Activated CD4-positive, alpha-beta T cell treated with anti-CD3 and anti-CD28 coated beads for 1 hour (primary cell): ENCODE measurements at places on chromosomes 3 and 15.

- DNase-seq = no peak
These were observed 66.5 kb upstream of the BCL6 start for GRCh38 chr3:187811585-187812250.

DNA sequence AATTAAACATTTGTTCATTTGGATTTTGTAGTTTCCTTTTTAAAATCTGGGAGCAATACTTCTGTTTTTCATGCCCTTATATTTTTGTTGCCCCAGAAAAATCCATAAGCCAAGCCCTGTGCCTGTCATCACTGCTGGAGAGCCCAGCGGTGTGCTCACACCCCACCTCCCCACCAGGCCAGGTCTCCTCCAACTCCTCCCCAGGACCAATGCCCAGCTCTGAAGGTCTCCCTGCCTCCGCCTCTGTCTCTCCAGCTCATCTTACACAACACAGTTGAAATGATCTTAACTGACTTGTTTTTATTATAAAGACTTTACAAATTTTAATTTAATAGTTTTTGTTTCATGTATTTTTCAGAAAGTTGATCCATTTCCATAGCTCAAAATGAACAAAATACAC, 66.4 kb downstream of the RHCG start:
- no peak for DNase-seq

GRCh38 chr3:122496508-122496907, 18.2 kb downstream of the KPNA1 start:
- DNase-seq = no peak

GRCh38 chr15:64912379-64913325, 950 bp downstream of the ANKDD1A start:
- no peak for DNase-seq

- no peak for DNase-seq
These were observed 29.4 kb downstream of the ZXDC start for GRCh38 chr3:126446301-126446700.

- DNase-seq = no peak
These were observed 79.9 kb downstream of the IGF1R start for GRCh38 chr15:98728082-98728810.

GRCh38 chr15:63043335-63044076, 959 bp downstream of the TPM1 start:
- DNase-seq = no peak

- no peak for DNase-seq
These were observed 8.2 kb downstream of the LRIG1 start for GRCh38 chr3:66492672-66493071.

- no peak for DNase-seq
These were observed 176.4 kb downstream of the GBE1 start for GRCh38 chr3:81585056-81585455.

DNA sequence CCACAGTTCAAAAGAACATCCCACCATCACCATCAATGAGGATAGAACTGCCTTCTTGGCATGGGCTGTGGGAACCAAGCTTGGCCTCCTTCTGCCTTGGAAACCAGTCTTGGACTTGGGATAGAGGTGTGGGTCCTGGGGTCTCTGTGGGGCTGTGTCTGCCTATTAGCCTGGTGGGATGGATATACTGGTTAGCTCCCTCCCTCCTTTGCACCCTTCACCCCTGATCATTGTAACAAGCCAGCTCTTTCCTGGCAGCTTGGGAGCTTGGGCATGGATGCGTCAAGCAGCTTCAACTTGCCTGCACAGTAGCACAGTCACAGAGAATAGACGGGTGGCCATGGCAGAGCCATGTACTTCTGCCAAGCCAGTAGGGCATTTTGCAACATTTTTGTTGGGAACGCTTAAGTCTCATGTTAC, 65.2 kb downstream of the SMAD6 start:
- no peak for DNase-seq

GRCh38 chr3:23991683-23992628, 46.9 kb downstream of the NR1D2 start:
- DNase-seq = no peak

- no peak for DNase-seq
These were observed 2.1 kb downstream of the ZIC4 start for GRCh38 chr3:147404000-147404799.

GRCh38 chr3:13065727-13066126, 7.5 kb downstream of the IQSEC1 start:
- no peak for DNase-seq

GRCh38 chr3:14457481-14457880, 55.1 kb downstream of the SLC6A6 start:
- no peak for DNase-seq

GRCh38 chr15:31740203-31740602, 290.1 kb upstream of the CHRNA7 start:
- DNase-seq = no peak

- DNase-seq = no peak
These were observed 222.6 kb downstream of the BBX start for GRCh38 chr3:107745354-107745753.

DNA sequence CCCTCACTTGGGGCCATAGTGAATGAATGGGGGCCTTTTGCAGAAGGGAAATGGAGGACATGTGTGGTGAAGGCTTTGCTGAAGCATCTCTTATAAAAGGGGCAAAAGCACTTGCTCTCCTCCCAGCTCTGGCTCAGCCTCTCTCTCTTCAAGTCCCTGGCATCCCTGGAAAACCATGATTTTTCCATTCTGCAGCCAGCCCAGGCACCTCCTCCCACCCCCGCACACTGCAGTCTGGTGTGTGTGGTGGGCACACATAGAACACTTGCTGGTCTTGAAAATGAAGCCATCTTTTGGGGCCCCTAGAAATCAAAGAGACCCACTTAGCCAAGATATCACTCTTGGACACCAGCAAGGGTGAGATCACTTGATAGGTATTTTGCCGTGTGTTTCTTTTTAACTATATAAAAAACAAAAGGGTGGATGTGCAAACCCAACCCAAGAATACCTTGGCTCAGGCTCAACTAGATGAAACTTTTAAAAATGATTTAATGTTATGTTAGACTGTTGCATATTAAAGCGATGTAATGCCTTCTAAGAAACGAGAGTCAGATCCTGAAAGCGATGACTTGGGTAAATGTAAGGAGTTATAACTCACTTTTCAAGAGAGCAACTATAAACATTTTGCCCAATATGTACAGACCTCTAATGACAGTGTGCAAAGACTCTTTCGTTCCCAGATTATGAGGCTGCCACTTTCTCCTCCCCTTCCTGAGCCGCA, 16.4 kb upstream of the ALDH1A3 start:
- no peak for DNase-seq

- DNase-seq = no peak
These were observed 73.7 kb downstream of the PRTG start for GRCh38 chr15:55669270-55669669.

DNA sequence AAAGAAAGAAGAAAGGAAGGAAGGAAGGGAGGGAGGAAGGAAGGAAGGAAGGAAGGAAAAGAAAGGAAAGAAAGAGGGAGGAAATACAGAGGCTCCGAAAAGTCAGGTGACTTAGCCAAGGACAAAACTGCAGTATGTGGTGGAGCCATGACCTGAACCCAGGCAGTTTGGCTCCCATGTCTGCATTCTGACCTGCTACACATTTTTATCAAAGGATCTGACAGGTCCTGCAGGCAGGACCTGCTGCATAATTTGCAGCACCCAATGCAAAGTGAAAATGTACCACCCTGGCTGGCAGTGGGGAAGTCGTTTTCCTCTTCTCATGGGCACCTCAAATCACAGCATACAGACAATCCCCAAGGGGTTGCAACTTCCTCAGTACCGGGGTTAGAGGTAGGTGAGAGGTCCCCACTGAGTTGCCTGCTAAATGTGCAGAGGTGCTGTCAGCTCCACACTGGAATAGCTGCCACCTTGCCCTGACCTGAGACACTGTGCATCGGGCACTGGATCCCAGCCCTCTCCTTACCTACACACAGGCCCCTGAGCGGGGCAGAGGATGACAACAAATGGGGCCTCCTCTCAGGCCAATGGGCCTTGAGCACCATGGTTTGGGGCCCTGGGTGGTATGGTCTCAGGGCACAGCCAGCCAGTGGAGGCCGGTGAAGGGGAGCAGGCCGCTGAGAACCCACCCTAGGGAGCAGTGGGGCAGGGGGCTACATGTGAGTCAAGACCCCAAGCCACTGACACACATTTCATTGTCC, 175.1 kb downstream of the SHQ1 start:
- no peak for DNase-seq

- DNase-seq = no peak
These were observed 23.2 kb downstream of the SERPINI2 start for GRCh38 chr3:167450675-167451074.

DNA sequence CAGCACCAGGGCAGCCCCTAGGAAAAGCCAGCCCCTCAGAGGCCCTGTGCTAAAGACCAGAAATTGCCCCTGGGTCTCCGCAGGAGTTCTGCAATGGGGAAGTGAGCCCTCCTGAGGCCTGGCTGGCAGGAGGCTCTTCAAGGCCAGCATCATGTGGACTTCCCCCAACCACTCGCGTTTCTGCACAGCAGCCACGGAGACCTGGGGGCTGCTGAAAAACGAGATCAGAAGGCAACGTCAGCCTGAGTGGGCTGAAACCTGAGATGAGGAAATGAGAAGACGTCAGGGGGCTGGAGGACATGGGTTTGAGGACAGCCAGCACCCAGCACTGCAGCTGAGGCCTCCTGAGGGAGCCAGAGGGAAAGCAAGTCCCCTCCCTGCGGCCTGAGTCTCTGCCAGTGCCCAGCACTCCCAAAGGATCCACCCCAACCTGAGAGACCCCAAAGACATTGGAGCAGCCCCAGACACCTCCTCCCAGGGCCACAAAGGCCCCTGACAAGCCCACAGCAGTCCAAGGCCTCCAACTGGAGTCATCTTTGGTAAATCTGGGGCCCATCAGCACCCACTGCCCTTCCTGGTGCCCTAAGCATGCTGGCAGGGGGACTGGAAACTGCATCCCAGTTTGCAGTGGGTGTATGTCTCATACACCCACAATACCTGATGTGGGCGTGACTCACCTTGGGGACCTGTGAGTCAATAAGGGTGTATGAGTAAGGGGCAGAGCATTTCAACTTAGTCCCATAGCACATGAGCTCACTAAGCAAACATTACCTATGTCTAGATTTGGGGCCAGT, 29.2 kb upstream of the CYP11A1 start:
- DNase-seq = peak; percentile 14

DNA sequence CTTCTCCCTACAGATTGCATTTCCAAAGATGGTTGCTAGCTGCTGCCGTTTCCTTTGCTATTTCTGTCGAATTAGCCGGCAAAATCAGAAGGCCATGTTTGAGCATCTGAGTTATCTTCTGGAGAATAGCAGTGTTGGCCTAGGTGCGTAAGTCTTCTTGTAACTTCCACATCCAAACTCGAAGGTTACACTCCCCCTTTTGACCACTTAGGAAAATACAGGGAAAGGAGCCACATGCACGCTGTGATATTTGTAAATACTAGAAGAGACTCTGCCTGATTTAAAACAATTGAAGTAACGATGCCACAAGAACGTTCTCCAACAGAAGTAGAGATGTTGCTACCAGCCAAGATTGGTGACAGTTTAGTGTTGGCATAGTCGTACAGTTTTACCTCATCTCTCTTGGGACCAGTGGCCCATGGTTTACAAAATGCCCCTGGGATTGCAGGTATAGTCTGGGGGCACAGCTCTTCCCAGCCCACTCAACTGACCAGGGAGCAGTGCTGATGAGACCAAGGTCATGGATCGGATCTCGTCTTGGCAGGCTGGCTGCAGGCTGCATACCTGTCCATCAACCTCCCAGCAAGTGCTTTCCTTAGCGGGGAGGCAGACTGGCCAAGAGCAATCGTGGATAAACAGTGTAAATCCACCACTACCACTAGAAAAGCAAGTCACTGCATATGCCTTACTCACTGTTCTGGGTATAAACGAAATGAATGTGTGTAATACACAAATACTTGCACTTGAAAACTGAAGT, 268.4 kb upstream of the CHRM5 start:
- DNase-seq = no peak

- no peak for DNase-seq
These were observed 9.8 kb upstream of the ZNF710 start for GRCh38 chr15:89991312-89991711.

- no peak for DNase-seq
These were observed 26.9 kb downstream of the STOML1 start for GRCh38 chr15:73965094-73965757.

GRCh38 chr15:73700041-73700842, 16.1 kb downstream of the CD276 start:
- DNase-seq = peak; percentile 64

DNA sequence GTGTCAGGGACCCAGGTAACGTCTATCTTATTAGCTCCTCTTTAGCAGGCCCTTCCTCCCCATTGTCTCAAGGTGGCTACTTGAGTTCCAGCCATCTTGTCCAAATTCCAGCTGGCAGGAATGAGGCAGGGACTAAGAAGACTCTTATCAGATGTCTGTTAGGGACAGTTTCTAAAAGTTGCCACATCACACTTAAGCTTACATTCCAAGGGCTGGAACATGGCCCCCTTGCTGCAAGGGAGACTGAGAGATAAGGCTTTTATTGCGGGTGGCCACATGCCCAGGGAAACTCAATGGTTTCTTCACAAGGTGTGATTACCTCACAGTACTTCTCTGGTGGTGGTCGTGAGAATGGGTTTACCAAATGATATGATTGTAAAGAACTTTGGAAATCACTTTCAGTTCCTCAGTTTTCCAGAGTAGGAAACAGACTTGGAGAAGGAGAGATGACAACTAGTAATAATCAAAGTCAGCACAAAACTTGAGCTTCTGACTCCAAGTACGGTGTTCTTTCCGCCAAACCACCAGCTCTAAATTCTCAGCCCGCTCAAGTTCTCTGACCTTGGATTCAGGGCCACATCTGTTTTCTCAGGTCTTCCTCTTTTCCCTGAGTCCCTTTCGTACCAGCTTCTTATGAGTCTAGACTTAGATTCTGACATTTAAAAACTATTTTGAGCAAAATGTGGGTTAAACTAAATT, 14.2 kb downstream of the PDIA5 start:
- no peak for DNase-seq

GRCh38 chr3:40108643-40109042, 200.9 kb upstream of the EIF1B start:
- no peak for DNase-seq

GRCh38 chr15:91055548-91056331, 33.3 kb upstream of the VPS33B start:
- no peak for DNase-seq

DNA sequence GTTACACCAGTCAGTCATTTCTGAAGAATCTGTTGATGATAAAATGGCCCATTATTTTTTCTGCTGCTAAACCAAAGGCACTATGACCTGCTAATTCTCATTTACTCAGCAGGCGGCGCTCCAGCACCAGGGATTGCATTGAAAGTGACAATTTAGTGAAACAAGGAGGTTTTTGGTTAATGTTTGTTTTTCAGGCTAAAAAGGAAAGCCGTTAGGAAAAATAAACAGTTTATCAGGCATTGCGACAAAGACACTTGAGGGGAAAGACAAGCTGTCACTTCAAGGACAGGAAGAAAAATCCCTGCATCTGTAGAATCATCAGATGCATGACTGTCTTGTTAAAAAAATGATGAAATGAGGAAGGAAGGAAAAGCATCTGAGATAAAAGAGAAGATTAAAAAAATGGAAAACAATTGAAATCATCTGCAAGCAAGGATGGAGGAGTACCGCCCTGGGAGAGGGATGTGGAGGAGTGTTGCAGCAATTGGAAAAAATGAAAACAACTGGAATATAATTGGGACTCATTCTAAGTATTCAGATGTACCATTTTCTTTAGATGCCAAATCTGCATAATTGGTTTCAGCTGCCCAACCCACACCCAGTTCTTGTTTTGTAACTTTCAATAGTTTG, 54.0 kb downstream of the NR1D2 start:
- DNase-seq = peak; percentile 16
